ENCODE measurements at places on chromosomes 5 and 9.

GRCh38 chr9:71303351-71303750 lies 181.9 kb upstream of the TRPM3 start:
- DNase-seq: no peak

GRCh38 chr5:81579262-81579924 lies 171.5 kb downstream of the SSBP2 start:
- DNase-seq: no peak

DNA sequence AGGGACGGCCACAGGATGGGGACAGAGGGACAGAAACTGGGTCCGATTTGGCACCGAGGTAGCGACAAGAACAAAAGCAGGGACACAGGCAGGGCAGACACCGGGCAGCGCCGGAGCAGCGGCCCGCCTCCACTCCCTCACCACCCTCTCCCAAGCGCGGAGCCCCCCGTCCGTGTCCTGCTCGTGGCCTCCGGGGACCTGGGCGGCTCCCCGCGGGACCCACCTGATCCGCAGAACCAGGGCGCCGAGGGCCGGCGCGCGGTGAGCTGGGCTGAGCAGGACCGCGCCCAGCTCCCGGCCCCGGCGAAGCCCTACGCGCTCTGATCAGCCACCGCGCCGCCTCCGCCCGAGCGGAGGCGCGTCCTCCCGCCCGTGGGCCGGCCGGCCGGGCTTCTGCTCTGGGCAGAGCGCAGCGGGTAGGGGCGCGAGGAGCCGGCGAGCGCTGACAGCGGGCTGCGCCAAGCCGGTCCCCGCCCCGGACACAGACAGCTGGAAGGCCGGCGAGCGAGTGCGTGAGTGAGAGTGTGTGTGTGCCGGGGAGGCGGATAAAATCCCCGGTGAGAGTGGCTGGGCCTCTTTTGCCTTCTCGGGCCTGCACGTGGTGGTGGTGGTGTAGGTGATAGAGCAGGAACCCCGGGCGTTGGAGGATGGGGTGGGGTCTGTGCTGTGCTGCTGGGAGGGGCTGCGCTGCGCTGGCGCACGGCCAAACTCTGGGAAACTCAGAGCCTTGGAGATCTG lies at the start of gene GGTA1:
Gene GGTA1, minus strand, starts transcription at position 418 of the 738 bp plus-strand sequence. CDS start 31,922 bp downstream, outside the sequence.
- DNase-seq: peak; percentile 55

- no peak for DNase-seq
Measured at GRCh38 chr9:111902391-111903139, 6.0 kb downstream of the UGCG start.

DNA sequence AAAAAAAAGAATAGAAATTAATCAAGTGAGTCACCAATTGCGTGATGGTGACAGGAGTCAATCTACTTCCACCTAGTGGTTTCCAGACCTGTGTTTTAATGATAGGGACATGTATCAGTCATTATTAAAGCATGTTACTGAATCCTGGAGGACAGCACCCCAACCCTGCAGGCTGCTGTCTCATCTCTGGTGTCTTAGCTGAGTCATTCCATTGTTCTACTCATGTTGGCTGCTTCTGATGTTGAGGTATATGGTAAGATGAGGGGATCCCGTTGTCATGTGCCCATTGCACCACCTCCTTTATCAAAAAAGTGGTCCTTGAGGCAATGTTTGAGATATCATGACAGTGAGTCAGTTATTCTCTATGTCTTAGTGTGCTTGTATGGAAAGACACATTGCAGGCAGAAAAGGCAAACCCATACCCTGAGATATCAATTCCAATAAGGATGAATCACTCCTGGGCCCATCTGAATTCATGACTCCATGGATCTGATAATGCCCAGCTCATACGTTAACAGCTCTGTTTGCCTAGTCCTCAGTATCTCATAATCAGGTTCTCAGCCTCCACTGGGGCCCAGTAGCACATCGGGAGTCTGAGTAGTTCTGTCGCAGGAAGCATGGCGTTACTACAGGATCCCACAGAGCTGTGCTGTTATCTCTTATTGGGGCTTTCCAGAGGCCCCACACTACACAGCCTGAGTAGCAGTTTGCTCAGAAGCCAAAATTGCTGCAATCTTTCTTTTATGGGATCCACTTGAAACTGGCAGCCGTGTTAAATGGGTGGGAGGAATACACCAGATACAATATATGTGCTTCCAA lies 31.2 kb downstream of the HMGCS1 start:
- DNase-seq: no peak

DNA sequence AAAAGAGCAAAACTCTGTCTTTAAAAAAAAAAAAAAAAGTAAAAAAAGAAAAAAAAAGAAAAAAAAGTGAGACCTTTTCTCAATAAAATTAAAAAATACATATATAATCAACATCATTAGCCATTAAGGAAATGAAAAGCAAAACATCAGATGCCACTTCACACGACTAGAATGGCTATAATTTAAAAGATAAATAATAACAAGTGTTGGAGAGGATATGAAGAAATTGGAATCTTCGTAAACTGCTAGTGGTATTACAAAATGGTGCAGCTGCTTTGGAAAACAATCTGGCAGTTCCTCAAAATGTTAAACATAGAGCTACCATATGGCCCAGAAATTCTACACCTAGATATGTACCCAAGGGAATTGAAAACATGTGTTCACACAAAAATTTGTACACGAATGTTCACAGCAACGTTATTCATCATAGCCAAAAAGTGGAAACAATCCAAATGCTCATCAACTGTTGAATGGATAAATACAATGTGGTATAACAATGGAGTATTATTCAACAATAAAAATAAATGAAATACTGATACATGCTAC lies 45.3 kb upstream of the SIL1 start:
- DNase-seq: no peak

DNA sequence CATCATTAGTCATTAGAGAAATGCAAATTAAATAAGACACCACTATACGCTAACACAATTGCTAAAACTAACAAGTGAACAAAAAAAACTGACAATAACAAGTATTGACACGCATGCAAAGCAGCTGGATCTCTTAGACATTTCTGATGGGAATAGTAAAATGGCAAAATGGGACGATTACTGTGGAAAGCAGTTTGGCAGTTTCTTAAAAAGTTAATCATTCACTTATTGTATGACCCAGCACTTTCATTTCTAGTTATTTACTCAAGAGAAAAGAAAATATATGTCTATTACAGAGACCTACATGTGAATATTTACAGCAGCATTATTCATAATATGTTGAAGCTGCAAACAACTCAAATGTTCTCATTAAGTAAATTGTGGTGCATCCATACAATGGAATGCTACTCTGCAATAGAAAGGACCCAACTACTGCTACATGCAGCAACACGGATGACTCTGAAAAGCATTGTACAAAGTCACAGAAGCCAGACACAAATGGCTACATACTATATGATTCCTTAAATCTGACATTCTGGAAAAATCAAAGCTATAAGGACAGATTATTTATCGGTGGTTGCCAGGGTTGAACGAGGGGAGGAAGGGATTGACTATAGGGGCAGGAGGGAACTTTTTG lies 96.8 kb upstream of the ITGA2 start:
- no peak for DNase-seq

- no peak for DNase-seq
Measured at GRCh38 chr5:17115855-17116254, 101.6 kb upstream of the BASP1 start.

DNA sequence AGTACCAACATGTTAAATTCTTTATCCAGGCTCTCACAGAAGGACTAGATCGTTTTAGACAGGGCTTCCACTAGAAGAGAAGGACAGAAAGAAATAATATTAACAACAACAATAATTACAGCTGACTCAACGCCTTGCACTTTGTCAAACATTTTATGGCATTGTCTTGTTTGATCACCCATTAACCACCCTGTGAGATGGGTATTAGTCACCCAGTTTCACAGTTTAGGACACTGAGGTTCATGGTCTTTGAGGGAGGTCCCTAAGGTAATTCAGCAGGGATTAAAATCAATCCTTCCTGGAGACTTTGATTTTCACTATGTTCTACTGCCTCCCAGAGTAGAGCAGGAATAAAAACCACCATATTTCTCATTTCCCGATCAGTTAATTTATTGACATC lies 51.4 kb upstream of the BNC2 start:
- no peak for DNase-seq

DNA sequence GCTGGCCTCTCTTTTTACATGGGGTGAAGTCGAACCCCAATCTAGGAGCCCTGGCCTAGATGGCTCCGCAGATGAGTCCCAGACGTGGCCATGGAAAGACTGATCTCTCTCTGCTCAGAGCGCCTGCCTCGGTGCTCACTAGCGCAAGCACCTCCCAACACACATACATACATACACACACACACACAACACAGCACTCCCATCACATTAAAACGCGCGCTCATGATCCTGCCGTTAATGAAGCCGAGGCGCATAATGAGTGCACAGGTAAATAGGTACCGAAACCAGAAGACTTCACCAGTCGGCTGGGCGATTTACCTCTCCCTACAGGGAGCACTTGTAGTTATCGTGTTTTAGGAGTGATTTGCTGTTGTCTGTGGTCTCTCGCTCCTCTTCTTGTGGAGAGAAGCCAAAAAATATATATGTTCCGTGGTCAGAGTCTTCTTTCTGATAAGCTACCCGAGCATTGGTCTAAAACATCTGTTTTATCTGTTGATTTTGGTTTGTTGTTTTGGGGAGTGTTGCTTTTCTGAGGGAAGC lies 207.7 kb downstream of the MEF2C start:
- peak; percentile 57 for DNase-seq

DNA sequence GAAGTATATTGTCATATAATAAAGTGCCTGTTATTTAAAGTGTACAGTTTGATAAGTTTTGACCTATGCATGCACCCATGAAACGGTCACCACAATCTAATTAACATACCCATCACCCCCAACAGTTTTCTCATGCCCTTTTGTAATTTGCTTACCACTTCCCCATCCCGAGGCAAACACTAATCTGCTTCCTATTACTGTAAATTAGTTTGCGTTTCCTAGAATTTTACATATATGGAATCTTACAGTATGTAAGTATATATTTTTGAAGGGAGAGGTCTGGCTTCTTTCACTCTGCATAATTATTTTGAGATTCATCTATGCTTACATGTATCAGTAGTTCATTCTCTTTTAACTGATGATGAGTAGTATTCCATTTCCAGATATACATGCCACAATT lies 56.5 kb downstream of the AMBP start:
- no peak for DNase-seq

DNA sequence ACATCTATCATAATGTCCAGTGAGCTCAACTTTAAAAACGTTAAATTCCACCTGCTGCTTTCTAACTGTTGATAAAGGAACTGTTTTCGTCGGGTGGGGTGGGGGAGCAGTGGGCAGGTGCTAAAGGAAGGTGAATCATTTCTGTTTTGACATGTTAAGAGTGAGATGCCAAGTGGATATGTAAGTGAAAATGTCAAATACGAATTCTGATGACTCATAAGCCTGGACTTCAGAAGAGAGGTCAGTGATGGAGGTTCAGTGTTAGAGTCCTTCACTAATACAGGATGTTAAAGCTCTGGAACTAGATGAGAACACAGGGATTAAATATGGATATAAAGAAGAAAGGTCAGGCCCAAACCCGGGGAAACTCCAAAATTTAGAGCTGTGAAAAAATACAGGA lies 617.9 kb upstream of the CTNND2 start:
- DNase-seq: no peak

DNA sequence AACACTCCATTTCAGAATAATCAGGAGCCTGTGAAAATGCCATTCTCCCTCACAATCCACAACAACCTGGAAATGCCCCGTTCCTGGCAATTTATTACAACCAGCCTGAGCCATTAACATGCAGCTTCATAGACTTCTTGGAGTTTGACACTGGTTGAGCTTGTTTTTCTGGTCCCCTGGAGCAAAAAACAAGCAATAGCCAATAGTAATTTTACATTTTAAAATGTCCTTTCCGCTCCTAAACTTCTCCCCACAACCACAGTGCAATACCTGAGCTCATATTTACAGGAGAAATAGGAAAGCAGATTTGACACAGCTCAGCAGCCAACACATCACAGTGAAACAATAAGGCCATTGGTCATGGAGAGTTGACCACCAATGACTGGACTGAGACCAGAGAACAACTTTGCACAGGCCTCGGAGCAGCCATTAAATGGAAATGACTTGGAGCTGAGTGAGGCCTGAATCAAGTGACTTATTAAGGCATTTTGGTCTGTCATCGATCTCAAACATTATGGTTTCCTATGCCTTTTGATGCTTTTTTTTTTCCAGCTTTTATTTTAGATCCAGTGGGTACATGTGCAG lies 73.0 kb downstream of the ENC1 start:
- no peak for DNase-seq

DNA sequence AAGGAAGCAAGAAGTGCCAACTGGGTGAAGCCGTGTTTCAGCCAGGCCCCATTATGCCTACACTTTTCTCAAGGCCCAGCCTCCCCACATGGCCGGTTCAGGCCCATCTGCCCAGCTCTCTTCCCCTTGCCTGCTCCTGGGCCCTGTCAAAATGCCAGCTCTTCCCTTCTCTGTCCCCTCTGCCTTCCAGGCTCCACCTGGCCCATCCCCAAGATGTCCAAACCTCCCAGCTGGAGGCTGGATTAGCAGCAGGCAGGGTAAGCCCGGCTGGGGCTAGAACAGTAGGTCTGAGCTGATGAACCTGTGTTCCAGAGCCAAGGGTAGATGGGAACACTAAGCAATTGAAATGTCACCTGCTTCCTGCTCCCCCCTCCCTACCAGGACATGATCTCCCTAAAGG lies 64.1 kb upstream of the HSPA9 start:
- DNase-seq: no peak

- no peak for DNase-seq
Measured at GRCh38 chr9:131633491-131634031, 88.2 kb downstream of the PRRT1B start.

GRCh38 chr5:89942171-89942570 lies 467.4 kb downstream of the CETN3 start:
- no peak for DNase-seq

DNA sequence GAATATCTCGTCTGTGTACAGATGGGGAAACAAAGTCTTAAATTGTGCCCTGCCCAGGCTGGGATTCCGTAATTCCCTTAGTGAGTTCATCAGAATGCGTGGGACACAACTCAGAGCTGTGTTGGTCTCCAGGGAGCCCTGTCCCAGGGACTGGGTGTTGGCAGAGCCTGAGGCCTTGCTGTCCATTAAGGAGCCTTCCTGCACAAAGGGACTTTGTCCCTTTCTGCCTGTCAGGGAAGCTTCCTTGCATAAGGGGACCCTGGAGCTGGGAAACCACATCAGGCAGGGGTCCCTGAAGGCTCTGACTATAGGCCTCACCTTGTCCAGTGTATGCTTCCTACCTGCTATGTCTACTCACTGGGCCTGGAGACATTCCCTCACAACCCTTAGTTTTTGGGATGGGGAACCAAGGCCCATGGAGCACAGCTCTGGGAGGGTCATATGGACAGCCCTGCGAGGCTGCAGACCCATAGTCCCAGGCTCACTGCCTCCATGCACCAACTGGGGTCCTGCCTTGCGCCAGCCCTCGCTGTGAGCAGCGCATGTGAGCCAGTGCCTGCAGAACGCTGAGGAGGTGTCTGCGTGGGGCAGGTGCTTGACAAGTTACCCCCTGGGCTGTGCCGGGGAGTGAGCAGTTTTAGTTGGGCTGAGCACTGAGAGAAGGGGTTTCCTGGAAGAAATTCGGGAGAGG lies 1.6 kb downstream of the CARD19 start:
- DNase-seq: peak; percentile 59
